ENCODE measurements at places on chromosomes 13 and 19. TPM values are rescaled to one million over a fixed set of nuclear protein-coding genes. Genes with fewer than 3 reads are reported as not detected.

PCDH9 gene
- 0.38 TPM for polyA plus RNA-seq

TPTE2 gene
- polyA plus RNA-seq: not detected

PALM3 gene
- polyA plus RNA-seq: 3.5 TPM

ODAD3 gene
- polyA plus RNA-seq: 2.6 TPM

ZNF665 gene
- polyA plus RNA-seq: 0.38 TPM

ZNF547 gene
- 1.8 TPM for polyA plus RNA-seq

DACH1 gene
- polyA plus RNA-seq: 0.50 TPM

- DNase-seq: no peak
Measured at GRCh38 chr19:5498830-5499550, 43.8 kb downstream of the ZNRF4 start.

GRCh38 chr19:36245210-36246005 lies 30.5 kb downstream of the ZNF146 start:
- DNase-seq: no peak

GRCh38 chr19:28961772-28962500 lies 251.0 kb downstream of the UQCRFS1 start:
- DNase-seq: no peak

GRCh38 chr19:5631567-5632240 lies 8.8 kb downstream of the SAFB start:
- no peak for DNase-seq

DNA sequence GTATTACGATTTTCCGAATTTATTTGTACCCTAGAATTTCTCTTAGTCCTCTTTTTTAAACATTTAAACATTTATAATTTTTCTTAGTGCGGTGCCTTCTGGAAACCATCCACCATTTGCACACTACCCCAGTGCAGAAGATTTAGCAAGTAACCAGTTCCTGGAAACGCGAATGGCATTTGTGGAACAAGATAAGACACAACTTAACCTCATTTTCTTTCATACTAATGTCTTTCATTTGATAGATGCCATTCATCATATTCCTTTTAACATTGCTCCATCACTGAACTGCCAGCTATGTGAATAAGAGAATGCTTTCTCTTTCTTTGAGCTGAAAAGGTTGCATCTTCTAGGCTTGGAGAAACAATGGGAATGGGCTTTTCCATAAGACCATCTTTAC lies 6.8 kb downstream of the FRY start:
- no peak for DNase-seq

GRCh38 chr19:3157096-3157845 lies 21.3 kb upstream of the S1PR4 start:
- DNase-seq: peak; percentile 51

DNA sequence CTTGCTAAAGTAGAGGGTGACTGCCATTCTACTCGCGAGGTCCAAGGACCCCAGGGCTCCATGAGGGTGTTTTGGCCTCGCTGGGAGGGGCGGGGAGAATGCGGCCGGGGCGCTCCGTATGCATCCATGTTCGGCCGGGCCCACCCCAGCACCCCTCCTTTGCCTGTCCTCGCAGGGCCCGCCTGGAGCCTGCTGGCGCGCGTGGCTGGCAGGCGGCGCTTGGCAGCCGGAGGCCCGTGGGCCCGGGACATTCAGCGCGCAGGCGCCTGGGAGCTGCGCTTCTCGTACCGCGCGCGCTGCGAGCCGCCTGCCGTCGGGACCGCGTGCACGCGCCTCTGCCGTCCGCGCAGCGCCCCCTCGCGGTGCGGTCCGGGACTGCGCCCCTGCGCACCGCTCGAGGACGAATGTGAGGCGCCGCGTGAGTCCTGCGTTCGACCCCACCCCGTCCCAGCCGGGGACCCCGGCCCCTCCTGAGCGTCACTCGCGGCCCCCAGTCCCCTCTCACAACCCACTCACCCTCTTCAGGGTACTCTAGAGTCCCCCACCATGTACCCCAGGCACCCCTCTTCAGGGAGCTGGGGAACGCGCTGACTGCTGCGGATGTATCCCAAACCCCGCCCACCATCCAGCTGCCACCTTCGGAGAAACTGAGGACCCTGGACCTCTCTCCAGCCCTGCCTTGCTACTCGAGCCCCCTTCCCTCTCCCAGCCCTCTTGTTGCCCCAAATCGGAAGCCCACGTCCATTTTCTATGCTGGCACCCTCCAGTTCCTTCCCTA lies 4.1 kb downstream of the DLL3 start:
- peak; percentile 80 for DNase-seq

- DNase-seq: no peak
Measured at GRCh38 chr19:41319500-41320184, 9.7 kb downstream of the CCDC97 start.

- no peak for DNase-seq
Measured at GRCh38 chr13:97460004-97460775, 26.2 kb downstream of the RAP2A start.

DNA sequence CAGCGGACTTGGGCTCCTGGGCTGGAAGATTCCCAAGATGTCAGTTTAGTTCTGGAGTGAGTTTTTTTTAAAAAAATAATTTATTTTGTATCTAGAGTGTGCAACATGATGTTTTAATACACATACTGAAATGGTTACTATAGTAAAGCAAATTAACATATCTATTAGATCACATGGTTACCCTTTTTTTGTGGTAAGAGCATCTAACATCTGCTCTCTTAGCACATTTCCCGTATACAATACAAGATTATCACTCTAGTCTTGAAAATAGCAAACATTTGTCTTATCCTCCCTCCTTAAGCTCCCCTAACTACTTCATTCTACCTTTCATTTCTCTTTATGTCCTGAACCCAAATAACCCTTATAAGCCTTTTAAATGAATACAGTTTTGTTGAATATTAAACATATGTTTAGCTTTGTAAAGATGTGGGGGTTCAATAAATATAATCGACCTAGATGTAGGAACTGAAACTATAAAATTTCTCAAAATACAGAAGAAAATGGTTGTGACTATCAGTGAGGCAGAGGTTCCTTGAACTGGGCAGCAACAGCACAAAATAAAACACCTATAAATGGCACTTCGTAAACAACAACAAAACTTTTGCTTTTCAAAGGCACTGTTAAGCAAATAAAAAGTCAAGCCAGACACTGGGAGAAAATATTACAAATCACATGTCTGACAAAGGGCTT lies 466.6 kb downstream of the FGF9 start:
- DNase-seq: no peak

DNA sequence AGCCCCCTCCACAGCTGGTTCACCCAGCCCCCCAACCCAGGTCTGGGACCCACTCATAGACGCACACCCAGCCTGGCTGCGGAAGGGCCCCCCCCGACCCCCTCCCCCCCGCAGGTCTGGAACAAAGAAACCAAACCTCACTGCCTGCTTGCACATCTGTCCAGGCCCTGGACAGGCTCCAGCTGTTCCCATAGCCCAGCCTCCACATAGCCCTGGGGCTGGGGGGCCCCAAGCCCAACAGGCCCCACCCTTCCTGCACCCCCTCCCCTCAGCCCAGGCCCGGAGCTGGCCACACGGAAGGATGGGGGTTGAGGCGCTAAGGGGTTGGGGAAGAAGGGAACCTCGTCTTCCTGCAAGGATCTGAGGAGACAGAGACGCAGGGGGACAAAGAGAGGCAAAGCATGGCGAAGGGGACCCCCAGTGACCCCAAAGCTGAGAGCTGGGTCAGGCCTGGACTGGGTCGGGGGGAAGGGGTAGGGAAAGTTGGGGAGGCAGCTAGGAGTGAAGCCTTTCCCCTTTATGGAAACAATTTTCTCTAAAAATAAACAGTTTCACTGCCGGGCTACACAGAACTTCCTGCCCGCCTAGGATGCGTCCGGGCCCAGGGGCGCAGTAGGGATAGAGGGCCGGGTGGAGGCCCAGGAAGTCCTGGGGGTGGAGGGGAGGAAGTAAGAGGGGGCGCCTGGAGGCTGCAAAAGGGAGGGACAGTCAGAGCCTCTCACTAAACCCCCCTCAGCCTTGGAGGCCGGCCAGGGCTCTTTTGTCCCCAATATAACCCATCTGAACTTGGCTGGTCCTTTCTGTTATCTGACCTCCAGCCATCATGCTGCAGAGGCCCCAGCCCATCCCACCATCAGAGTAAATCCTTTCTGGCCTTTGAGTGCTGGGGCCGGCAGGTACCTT lies 2.4 kb downstream of the KANK2 start:
- DNase-seq: no peak

DNA sequence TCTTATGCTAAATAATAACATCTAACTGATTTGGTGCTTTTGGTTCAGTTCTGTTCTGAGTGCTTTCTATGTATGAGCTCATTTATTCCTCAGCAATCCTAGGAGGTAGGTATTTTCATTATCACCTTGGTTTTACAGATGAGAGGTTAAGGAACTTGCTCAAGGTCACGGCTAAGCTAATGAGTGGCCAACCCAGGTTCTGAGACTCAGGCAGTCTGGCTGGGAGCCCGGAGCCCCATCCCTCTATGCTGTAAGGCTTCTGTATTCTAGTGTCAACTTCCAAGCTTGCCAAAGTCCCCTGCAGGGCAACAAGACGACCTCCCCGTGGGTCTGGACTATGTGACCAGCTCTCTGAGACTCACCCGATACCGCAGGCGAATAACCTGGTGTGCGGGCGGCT lies 60.5 kb downstream of the PARP4 start:
- DNase-seq: no peak

- DNase-seq: no peak
Measured at GRCh38 chr13:20161275-20161950, 561 bp upstream of the GJA3 start.

GRCh38 chr13:87903553-87903952 lies 232.4 kb downstream of the SLITRK5 start:
- no peak for DNase-seq

DNA sequence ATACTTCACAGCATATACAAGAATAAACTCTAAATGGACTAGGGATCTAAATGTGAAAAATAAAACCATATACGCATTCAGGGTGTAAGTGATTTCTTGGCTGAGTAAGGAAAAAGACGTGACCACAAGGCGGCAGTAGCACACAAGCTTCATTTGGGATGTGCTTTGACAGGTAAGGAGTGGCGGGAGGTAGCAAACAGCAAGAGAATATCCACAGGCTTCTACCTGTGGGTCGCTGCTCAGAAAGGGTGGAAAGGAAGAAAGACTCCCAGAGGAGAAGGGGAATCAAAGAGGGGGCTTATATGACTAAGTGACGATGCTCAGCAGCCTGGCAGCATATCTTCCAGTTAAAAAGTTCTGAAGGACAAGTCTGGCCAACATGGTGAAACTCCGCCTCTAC lies 2.5 kb upstream of the ZNF121 start:
- peak; percentile 60 for DNase-seq

DNA sequence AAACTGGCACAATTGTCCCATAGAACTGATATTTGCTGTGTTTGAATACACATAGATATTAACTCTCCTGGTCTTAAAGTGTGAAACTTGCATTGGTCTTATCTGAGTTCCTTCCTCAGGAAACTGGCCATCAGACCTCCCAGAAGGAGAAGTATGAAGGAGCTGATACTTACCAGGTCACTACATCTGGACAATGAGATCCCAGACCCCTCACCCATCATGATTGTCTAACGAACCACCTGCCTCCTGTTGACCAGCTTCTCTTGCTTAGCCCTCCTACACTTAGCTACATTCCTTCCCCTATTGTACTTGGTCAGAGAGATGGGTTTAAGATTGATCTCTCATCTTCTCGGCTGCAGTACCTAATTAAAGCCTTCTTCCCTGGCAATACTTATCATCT lies 413.3 kb downstream of the KCTD12 start:
- DNase-seq: no peak

Measured in aorta (tissue), 5 donors.